Stimulated activated CD8-positive, alpha-beta memory T cell treated with anti-CD3 and anti-CD28 coated beads, Interleukin-7, amount 100 ng/mL, for 1 hour (primary cell): ENCODE measurements at places on chromosomes 7 and 10.

DNA sequence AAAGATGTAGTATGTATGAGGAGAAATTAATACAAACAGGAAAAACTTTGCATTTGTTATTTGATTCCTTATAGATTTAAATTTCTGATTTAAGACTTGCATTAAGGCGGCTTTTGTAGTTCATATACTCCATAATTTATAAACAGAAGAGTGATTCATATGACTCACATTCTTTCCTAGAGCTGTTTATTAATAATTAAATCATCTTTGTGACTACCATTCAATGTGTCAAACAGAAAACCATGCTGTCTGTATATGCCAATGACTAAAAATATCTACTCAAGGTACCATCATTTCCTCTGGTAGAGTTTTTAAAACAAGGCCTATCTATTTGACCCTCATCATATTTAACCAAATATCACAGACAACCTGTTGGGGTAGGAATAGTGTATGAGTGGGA, 501.7 kb downstream of the PARD3 start:
- no peak for DNase-seq

DNA sequence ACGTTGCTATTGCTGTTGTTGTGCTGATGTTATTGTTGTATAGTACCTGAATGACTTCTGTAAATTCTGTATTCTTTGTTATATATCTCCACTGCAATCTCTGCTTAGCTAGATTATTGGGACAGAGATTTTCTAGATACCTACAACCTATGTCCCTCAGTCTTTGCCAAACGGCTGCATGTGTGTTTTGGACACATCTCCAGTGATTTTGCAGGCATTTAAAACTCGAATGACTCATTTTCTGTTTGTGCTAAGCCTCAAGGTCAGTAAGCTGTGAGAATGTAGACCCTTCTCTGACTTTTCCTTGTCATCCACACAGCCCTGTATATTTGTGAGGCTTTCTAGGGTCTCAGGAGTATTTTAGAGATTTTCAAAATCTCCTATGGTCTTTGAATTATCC, 410.7 kb downstream of the POM121L12 start:
- no peak for DNase-seq

DNA sequence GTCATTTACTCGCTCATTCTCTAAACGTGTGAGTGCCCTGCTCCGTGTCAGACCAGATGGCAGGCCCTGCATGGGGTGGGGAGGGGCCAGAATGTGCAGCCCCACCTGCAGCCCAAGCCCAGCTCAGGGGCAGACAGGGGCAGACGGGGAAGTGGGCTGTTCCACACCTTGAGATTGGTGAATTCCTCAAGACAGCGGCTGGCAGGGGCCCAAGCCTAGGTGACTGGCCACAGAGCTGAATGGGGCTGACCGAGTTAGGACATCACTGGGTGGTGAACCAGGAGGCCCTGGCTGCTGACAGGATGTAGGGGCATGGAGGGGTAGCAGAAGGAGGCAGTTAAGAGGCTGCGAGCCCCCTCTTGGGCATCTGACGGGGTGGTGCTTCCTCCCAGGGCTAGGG, 79.1 kb downstream of the MGMT start:
- no peak for DNase-seq

DNA sequence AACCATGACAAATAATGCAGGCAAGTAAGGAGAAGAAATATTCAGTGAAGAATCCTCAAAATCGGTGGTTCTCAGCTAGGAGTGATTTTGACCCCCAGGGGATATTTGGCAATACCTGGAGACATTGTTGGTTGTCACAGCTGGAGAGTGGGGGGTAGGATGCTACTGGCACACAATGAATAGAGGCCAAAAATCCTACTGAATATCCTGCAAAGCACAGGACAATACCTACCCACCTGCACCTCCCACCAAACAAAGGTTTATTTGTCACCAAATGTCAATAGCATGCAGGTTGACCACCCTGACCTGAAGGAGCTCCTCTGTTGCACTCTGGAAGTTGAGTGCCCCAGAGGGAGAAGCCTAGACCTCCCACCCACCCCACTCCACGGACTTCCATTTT, 1028.6 kb downstream of the CNTNAP2 start:
- no peak for DNase-seq

- DNase-seq, result no peak
These were observed 193.0 kb upstream of the SHH start for GRCh38 chr7:156005202-156005691.

- no peak for DNase-seq
These were observed 105.6 kb upstream of the NRBF2 start for GRCh38 chr10:63027531-63027930.

DNA sequence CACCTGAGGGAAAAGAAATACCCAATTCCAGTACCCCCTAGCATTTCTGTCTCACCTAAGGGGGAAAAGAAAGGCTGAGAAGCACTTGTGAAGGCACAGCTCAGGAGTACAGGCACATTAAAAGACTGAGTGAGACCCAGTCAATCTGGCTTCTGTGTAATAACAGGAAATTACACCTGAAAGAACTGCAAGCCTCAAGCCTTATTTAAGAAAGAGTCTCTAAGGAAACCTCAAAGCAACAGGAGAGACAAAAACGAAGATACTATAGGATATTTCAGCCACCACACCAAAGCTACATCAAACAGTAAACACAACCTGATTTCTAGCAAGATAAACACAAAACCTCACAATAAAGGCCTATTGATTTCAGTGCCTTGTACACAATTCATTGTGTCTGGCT, 69.6 kb upstream of the CDK1 start:
- DNase-seq, result no peak
